ENCODE measurements at places on chromosomes 7 and 10.

DNA sequence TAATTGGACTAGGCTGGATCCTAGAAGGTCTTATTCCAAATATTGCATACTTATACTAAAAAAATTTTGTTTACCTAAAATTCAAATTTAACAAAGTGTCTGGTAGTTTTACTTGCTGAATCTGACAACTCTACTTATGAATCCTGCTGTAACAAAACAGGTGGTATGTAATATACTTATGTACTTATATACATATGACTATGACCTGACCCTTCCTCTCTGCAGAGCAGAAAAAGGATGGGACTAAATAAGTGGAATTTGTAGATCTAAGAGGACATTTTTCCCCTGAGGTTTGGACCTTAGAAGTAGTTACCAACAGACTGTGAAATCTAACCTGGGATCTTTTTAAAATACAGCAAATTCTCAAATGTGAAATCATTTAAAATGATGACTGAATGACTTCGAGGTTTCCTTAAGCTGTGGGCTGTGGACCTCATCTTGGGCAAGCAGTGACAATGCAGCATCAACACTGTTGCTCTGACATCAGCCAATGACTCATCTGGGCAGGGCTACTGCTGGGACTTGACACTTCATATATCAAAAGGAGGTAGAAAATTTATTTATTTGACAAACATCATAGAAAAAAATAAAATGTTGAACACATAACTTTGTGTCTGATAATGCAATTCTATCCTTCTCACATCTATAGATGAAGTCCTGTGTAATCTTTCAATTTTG, 73.6 kb downstream of the RELN start:
- no peak for DNase-seq

GRCh38 chr10:3203016-3203811, 30.6 kb upstream of the PITRM1 start:
- no peak for DNase-seq

DNA sequence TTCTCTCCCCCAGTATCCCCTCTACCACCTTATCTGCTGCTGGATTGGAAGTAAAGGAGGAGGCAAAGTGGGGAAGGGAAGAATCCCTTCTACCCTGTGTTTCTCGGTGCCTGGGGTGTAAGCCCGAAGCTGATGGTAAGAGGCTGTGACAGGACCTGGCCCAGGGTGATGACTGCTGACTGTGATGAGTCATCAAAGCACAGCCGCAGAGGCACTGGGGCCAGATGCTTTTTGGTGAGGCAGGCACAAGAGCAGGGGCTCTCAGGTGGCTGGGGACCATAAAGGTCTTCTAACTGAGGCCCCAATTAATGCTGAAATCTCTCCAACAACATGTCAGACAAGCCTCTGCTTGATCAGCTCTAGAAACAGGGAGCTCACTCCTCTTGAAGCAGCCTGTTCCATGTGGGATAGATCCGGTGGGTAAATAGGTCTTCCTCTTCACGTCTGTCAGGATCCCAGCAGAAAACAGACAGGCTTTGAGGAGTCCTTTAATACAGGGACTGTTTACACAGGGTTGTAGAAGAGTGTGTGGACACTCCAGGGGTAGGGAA, 86.1 kb upstream of the PCBD1 start:
- no peak for DNase-seq

DNA sequence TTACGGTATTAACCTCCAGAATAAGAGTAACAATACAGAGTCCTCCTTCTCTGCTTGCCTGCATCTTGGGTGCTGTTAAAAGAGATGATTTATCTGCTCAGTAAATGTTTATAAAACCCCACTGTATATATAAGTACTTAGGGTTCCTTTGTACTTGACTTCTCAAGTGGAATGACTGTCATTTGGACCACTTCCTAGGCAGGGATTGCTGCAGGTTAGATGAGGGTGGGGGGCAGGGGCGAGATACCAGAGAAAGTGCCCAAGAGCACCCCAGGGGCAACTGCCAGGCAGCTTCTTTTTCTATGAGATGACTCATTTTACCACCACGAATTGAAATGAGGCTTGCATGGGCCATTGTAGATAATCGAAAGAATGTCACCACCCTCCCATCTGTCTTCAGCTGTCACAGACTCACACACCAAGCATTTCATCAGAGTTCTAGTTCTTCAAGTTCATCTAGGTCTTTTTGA, 421.9 kb upstream of the GALNT17 start:
- DNase-seq: no peak

All from stimulated activated CD8-positive, alpha-beta memory T cell treated with anti-CD3 and anti-CD28 coated beads, Interleukin-2, amount 100 ng/mL, for 1 hour (primary cell).